Natural killer cell (primary cell): ENCODE measurements at places on chromosomes 11 and 22. TPM values are rescaled to one million over a fixed set of nuclear protein-coding genes. Genes with fewer than 3 reads are reported as not detected.

DNA sequence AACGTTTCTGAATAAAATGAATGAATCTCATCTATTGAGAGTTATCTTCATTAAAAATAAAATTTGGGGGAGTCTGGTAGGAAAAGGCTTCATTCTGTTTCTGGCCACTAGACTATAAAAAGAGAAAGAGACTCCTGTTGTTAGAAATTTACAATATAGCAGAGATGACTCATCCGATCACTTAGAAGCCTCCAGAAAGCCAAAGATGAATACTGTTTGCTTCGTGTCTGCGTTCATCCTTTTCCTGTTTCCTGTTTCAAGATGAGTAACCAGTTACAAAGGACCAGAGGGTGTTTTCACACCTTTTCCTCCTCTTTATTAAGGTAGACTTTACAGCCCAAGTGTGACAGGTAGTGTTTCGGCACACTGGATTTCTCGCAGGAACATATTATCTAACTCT, 1120.7 kb downstream of the LRRC4C start:
- no peak overlapping the region for H3K27ac ChIP-seq
- H3K4me3 ChIP-seq, result no peak overlapping the region
- no peaks in the 10 kb centered on the region for H3K4me1 ChIP-seq
- no peaks in the 10 kb centered on the region for H3K27me3 ChIP-seq

Gene PARVA
- total RNA-seq, result not detected

GRCh38 chr11:10798330-10798928, 10.3 kb downstream of the EIF4G2 start:
- peaks cover 6% of the 10 kb centered on the region for H3K4me1 ChIP-seq
- DNase-seq, result no peak
- H3K4me3 ChIP-seq, result no peak overlapping the region
- H3K27me3 ChIP-seq, result no peaks in the 10 kb centered on the region
- no peak overlapping the region for H3K27ac ChIP-seq

Gene HMOX1
- total RNA-seq, result 7.5 TPM

GRCh38 chr11:56911312-56911711, 77.4 kb upstream of the OR5AK2 start:
- H3K27me3 ChIP-seq, result no peaks in the 10 kb centered on the region
- no peaks in the 10 kb centered on the region for H3K4me1 ChIP-seq
- no peak overlapping the region for H3K4me3 ChIP-seq
- no peak overlapping the region for H3K27ac ChIP-seq

- H3K4me1 ChIP-seq, result peaks cover 11% of the 10 kb centered on the region
- no peak for DNase-seq
- no peak overlapping the region for H3K27ac ChIP-seq
- no peak overlapping the region for H3K4me3 ChIP-seq
These were observed 3.1 kb downstream of the EED start for GRCh38 chr11:86247608-86248007.

DNA sequence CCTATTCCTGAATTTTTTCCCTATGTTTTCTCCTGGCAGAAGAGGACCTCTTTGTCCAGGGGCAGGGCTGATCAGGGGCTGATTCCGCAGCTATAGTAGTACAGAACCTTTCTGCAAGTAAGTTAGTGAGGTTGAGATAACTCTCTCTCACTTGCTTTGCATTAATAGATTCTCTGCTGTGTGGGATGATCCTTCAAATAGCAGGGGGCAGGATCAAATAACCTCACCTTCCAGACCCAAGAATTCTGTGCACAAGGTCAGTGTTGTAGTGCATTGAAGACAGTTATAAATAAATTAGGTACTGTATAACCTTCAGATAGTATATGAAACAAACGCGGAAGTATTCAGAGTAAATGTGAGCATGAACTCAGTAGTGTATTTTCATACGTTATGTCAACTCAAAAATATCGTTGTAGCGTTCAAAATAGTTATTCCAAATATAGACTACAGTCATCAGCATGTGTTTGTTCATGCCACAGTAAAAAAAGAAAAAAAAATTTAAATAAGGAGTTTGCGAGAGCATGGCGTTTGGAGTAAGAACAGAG, 278 bp downstream of the MMP26 start:
- no peak overlapping the region for H3K27ac ChIP-seq
- H3K27me3 ChIP-seq, result no peaks in the 10 kb centered on the region
- no peak overlapping the region for H3K4me3 ChIP-seq
- DNase-seq, result no peak
- no peaks in the 10 kb centered on the region for H3K4me1 ChIP-seq
- no peaks in the 10 kb centered on the region for H3K36me3 ChIP-seq

DNA sequence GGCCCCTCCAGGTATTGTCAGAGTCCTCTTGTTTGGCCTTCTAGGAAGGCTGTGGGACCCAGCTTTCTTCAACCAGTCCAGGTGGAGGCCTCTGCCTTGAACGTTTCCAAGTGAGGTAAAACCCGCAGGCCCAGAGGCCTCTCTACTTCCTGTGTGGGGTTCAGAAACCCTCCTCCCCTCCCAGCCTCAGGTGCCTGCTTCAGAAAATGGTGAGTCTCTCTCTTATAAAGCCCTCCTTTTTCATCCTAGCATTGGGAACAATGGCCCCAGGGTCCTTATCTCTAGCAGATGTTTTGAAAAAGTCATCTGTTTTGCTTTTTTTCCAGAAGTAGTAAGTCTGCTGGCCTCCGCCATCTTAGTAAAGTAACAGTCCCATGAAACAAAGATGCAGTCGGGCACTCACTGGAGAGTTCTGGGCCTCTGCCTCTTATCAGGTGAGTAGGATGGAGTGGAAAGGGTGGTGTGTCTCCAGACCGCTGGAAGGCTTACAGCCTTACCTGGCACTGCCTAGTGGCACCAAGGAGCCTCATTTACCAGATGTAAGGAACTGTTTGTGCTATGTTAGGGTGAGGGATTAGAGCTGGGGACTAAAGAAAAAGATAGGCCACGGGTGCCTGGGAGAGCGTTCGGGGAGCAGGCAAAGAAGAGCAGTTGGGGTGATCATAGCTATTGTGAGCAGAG, at the start of gene CD3E:
TSS of gene CD3E (plus strand) at position 163 of the 681 bp plus-strand sequence. CDS start at position 386, 223 bp downstream.
- H3K27ac ChIP-seq, result peak within 1 kb of the TSS; percentile 79
- H3K4me1 ChIP-seq, result peaks cover 45% of the 10 kb centered on the region
- DNase-seq, result peak; percentile 29
- no peaks in the 10 kb centered on the region for H3K27me3 ChIP-seq
- H3K4me3 ChIP-seq, result peak within 1 kb of the TSS; percentile 40

Gene ASCL2
- total RNA-seq, result 16.8 TPM

Gene SCGB1D2
- total RNA-seq, result not detected

GRCh38 chr11:746289-747157, 741 bp upstream of the TALDO1 start:
- H3K4me3 ChIP-seq, result peak overlapping the region; percentile 56
- DNase-seq, result peak; percentile 65
- H3K36me3 ChIP-seq, result no peaks in the 10 kb centered on the region

DNA sequence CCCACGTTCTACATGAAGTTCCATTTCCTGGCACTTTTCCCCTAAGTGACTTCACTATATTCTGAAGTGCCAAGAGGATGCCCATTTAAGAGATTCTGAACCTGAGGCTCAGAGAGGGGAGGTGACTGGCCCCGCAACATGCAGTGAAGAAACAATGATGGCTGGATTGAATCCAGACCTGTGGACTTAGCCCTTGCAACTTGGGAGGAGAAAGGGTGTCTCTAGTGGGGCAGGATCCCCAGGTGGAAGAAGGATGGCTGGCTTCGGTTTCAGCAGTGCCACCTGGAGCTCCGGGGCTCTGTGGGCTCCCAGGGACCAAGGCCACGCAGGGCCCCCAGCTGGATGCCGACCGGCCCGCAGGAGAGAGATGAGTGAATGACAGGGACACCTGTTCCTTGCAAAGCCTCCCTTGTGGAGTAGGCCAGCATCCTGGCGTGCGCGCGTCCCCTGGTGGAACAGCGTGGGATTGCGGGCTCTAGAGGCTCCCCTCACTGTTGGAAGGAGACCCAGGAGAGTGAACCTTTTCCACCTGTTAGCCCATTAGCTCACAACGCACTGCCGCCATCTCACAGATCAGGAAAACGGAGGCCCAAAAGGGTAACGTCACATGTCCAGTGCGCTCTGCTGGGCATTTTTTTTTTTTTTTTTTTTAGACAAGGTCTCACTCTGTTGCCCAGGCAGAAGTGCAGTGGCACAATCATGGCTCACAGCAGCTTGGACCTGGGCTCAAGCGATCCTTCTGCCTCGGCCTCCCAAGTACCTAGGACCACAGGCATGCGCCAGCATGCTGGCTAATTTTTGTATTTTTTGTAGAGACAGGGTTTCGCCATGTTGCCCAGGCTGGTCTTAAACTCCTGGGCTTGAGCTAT, 104.7 kb downstream of the KIAA1671 start:
- H3K27ac ChIP-seq, result no peak overlapping the region
- peak; percentile 77 for DNase-seq
- peaks cover 47% of the 10 kb centered on the region for H3K4me1 ChIP-seq
- no peaks in the 10 kb centered on the region for H3K36me3 ChIP-seq
- H3K27me3 ChIP-seq, result no peaks in the 10 kb centered on the region

- H3K4me3 ChIP-seq, result no peak overlapping the region
- no peak overlapping the region for H3K27ac ChIP-seq
- DNase-seq, result no peak
- peaks cover 41% of the 10 kb centered on the region for H3K4me1 ChIP-seq
- no peaks in the 10 kb centered on the region for H3K36me3 ChIP-seq
These were observed 83.6 kb upstream of the CRTAM start for GRCh38 chr11:122754553-122755322.

Gene SYT7
- total RNA-seq, result not detected

GRCh38 chr11:104093426-104094280, 57.2 kb downstream of the DDI1 start:
- no peak overlapping the region for H3K27ac ChIP-seq
- no peak for DNase-seq
- no peaks in the 10 kb centered on the region for H3K27me3 ChIP-seq
- H3K4me1 ChIP-seq, result no peaks in the 10 kb centered on the region
- H3K36me3 ChIP-seq, result no peaks in the 10 kb centered on the region

Gene NPAS4
- not detected for total RNA-seq

GRCh38 chr22:49230194-49230577, 597.5 kb downstream of the BRD1 start:
- no peak overlapping the region for H3K4me3 ChIP-seq
- no peaks in the 10 kb centered on the region for H3K27me3 ChIP-seq
- H3K36me3 ChIP-seq, result no peaks in the 10 kb centered on the region
- DNase-seq, result no peak

DNA sequence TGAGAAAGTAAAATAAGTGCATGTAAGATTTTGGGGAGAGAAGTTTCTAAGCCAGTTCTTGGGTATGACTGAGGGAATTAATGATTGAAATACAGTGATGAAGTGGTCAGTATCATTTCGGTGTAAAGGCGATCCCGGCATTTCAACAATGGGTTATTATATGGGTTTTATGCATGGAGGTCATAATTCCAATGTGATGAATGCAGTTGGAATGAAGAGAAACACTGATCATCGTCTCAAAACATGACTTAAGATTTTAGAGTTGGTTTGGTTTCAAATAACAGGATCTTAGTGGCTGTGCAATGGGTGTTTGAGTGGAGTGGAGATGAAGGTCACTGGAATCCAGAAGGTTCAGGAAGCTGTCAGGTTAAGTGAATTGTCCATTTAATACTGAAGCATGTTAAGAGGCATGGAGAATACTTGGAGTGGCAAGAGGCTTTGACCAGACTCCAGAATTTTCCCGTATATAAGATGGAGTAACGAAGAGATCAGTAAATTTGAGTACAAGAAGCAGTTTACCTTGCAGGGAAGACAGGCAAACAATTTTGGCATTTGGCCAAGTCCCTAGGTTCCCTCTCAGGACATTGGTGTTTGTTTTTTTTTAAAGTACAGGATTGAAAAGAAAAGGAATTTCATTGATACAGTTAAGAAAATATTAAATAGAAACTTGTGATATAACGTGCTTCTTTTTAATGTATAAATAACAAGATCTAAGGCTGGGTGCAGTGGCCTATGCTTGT, 96.4 kb upstream of the BIRC3 start:
- no peak for DNase-seq
- peaks cover 2% of the 10 kb centered on the region for H3K27me3 ChIP-seq
- H3K4me1 ChIP-seq, result no peaks in the 10 kb centered on the region
- H3K36me3 ChIP-seq, result no peaks in the 10 kb centered on the region
- no peak overlapping the region for H3K4me3 ChIP-seq
- H3K27ac ChIP-seq, result no peak overlapping the region

DNA sequence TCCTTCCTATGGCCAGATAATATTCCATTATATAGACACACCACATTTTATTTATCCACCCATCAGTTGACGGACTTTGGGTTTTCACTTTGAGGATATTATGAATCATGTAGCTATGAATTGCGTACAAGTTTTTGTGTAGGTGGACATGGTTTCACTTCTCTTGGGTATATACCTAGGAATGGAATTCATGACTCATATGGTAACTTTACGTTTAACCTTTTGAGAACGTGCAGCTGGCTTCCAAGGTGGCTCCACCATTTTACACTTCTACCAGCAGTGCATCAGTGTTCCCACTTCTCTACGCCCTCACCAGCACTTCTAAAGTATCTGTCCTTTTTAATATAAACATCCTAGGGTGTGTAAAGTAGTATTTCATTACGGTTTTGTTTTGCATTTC, 112.0 kb downstream of the PLEKHA7 start:
- DNase-seq, result no peak
- H3K4me3 ChIP-seq, result no peak overlapping the region
- H3K27ac ChIP-seq, result no peak overlapping the region

DNA sequence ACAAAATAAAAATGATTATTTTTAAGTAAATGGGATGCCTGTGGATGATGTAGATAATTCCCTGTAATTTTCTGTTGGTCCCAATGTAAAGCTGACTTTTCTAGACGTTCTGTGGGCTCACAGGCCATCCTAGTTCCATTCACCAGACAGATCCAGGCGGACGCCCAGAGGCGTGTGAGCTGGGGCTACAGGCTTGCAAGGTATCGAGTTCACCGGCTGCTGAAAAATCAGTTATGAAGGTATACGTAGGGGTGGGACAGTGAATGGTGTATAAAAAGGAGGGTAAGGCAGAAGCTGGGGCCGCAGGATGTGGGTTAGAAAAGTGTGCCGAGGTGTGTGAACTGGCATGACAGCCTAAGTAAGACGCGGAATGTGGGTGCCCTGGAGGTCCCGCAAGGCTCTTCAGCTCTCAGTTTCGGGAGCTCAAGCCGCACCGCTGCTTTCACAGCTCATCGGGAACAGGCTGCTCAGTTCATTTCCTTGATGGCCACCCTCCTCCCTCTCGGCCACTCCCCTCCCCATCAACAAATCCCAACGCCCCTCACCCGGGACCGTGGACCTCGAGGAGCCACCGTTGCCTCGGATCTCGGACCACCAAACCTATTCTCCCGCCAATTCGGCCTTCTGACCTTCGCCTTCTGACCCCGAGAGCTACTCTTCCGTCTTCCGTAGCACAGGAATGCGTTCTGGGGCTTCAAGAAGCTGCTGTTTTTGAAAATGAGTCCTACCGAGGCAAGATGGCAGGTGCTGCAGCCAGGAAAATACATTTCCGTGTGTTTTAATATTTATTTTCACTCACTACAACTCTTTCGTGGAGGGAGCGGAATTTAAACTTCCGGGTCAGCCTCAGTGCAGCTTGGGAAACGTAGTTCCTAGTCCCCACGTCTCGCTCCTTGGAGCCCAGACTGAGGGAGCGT, at the start of gene XNDC1N:
TSS of gene XNDC1N (minus strand) at position 775 of the 917 bp plus-strand sequence. CDS start 5,241 bp downstream, outside the sequence.
- peak within 1 kb of the TSS; percentile 73 for H3K4me3 ChIP-seq
- peak; percentile 91 for DNase-seq
- peaks cover 18% of the 10 kb centered on the region for H3K4me1 ChIP-seq
- H3K36me3 ChIP-seq, result peaks cover 2% of the 10 kb centered on the region
